ENCODE measurements at places on chromosomes 4 and X. TPM values are rescaled to one million over a fixed set of nuclear protein-coding genes. Genes with fewer than 3 reads are reported as not detected.

The PRR32 gene
- total RNA-seq = 0.30 TPM

The LRRC66 gene
- 0.32 TPM for total RNA-seq

The USP17L10 gene
- not detected for total RNA-seq

The DCAF8L2 gene
- not detected for total RNA-seq

The GPRASP2 gene
- 11.1 TPM for total RNA-seq

The MAP3K15 gene
- total RNA-seq = not detected

The CNGA1 gene
- total RNA-seq = 0.24 TPM

The LONRF3 gene
- total RNA-seq = 2.9 TPM

The GAR1 gene
- total RNA-seq = 7.7 TPM

The ARX gene
- total RNA-seq = not detected

The FGF2 gene
- total RNA-seq = 4.9 TPM

The HSD17B13 gene
- total RNA-seq = 0.32 TPM

The FAM236B gene
- not detected for total RNA-seq

The CENPVL2 gene
- total RNA-seq = not detected

The TRIM60 gene
- not detected for total RNA-seq

The EGFL6 gene
- total RNA-seq = not detected

The P2RY8 gene
- total RNA-seq = 1.6 TPM

The REELD1 gene
- total RNA-seq = not detected

The ABCG2 gene
- 0.75 TPM for total RNA-seq

The MID1 gene
- total RNA-seq = 7.3 TPM

The RTL5 gene
- 2.4 TPM for total RNA-seq

The GPM6B gene
- 5.3 TPM for total RNA-seq

The TNMD gene
- 0.16 TPM for total RNA-seq

The OR13H1 gene
- total RNA-seq = not detected

The ART3 gene
- total RNA-seq = 164 TPM

The TGIF2LX gene
- total RNA-seq = not detected

The SH3TC1 gene
- 8.2 TPM for total RNA-seq

The KIF4A gene
- total RNA-seq = 0.19 TPM

The LPAR4 gene
- 0.38 TPM for total RNA-seq

The MAGEB1 gene
- total RNA-seq = not detected

The CT47A1 gene
- total RNA-seq = not detected

The DAPP1 gene
- total RNA-seq = 0.51 TPM

The CCDC158 gene
- 0.22 TPM for total RNA-seq

The RASL11B gene
- 5.4 TPM for total RNA-seq

The SPANXA1 gene
- not detected for total RNA-seq

The GRPR gene
- total RNA-seq = 0.13 TPM

The USP26 gene
- not detected for total RNA-seq

The MGARP gene
- 0.48 TPM for total RNA-seq

The PRKX gene
- total RNA-seq = 4.8 TPM

The NUP62CL gene
- 0.46 TPM for total RNA-seq

The PCDH10 gene
- 0.08 TPM for total RNA-seq

The OTUD4 gene
- 36.2 TPM for total RNA-seq

The ARSD gene
- 5.4 TPM for total RNA-seq

The NSUN7 gene
- 1.5 TPM for total RNA-seq

The EMCN gene
- total RNA-seq = 31.8 TPM

The ADAM29 gene
- not detected for total RNA-seq

The NWD2 gene
- total RNA-seq = 0.03 TPM

The CETN2 gene
- total RNA-seq = 24.5 TPM

The GYPA gene
- not detected for total RNA-seq

The DCAF12L2 gene
- total RNA-seq = not detected

The EDA2R gene
- total RNA-seq = 1.0 TPM

The DEFB131A gene
- not detected for total RNA-seq

The NXF3 gene
- 0.32 TPM for total RNA-seq

The ZAR1 gene
- not detected for total RNA-seq

The AMER1 gene
- 4.4 TPM for total RNA-seq

The KLHL8 gene
- 12.4 TPM for total RNA-seq

Data from Right ventricle myocardium superior (tissue), 1 donor.